ENCODE measurements at places on chromosomes 5 and 9.

- no peak for DNase-seq
Observed at GRCh38 chr5:168013546-168013945, 277.9 kb upstream of the WWC1 start.

GRCh38 chr5:156718985-156719384, 131.1 kb upstream of the PPP1R2B start:
- no peak for DNase-seq

DNA sequence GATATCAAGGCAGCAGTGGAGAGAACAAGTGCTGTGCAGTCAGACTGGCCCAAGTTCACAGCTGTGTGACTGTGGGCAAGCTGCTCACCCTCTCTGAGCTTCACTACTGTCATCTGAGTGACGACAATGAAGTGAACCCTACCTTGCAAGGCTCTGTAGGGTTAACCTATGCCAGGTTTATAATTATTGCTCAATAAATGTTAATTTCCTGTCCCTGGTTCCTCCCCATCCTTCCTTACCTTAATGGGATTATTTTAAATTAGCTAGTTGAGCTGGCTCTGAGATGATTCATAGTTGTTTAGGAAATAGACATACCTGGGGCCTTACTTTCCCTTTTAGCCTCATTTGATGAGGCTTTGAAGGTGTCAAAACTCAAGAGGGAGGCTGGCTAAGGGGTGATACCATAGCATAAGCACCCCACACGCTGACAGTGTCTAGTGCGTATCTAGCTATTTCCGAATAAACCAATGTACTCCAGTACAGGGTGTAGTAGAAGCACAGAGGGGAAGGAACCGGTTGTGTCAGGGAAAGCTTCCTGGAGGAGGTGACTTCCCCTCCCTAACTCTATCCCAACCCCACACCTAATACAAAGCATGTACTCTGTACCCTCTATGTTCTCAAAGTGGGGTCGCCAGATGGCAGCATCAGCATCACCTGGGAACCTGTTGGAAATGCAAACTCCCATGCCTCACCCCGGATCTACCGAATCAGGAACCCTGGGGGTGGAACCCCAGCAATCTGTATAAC, 63.3 kb upstream of the SLC25A51 start:
- DNase-seq = no peak

DNA sequence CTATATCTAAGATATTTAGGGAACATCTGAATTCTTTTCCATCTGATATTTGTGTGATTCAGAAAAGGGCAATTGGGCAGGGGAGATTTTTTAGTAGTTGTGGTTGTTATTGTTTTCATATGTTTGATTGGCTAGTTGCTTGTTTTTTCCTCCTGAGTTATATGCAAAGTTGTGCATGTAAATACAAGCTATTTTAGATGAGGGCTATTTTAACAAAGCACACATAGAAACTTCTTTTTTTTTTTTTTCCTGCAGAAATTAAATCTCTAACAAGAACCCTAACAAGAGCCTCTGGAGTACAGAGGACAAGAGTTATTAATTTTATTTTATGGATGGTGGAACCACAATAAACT, 559.1 kb downstream of the CETN3 start:
- DNase-seq = no peak

DNA sequence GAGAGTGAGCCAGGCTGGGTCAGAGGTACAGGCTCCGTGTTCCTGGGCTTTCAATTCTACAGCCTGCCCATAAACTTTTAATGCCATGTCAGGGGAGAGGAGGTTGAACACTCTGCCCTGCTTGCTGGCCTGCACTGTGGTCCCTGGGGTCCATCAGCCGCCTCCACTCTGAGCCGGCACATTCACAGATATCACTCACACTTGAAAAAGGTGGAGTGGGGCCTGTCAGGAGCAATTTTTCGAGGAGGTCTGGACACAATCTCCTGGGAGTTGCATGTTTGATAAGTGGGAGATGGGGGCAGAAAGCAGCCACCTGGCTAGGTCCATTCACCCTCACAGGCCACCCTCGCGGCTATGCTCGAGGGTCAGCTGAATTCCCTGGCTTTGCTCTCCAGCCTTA, 22.9 kb downstream of the S1PR3 start:
- no peak for DNase-seq

- DNase-seq = no peak
Observed at GRCh38 chr5:57036761-57037160, 84.8 kb upstream of the MIER3 start.

- no peak for DNase-seq
Observed at GRCh38 chr5:464843-465590, 22.0 kb downstream of the EXOC3 start.

GRCh38 chr9:79812507-79813257, 240.9 kb downstream of the TLE4 start:
- no peak for DNase-seq

GRCh38 chr5:56440871-56441740, 208.0 kb upstream of the ANKRD55 start:
- no peak for DNase-seq

GRCh38 chr9:29548436-29548835, 1975.2 kb upstream of the C9orf72 start:
- no peak for DNase-seq

DNA sequence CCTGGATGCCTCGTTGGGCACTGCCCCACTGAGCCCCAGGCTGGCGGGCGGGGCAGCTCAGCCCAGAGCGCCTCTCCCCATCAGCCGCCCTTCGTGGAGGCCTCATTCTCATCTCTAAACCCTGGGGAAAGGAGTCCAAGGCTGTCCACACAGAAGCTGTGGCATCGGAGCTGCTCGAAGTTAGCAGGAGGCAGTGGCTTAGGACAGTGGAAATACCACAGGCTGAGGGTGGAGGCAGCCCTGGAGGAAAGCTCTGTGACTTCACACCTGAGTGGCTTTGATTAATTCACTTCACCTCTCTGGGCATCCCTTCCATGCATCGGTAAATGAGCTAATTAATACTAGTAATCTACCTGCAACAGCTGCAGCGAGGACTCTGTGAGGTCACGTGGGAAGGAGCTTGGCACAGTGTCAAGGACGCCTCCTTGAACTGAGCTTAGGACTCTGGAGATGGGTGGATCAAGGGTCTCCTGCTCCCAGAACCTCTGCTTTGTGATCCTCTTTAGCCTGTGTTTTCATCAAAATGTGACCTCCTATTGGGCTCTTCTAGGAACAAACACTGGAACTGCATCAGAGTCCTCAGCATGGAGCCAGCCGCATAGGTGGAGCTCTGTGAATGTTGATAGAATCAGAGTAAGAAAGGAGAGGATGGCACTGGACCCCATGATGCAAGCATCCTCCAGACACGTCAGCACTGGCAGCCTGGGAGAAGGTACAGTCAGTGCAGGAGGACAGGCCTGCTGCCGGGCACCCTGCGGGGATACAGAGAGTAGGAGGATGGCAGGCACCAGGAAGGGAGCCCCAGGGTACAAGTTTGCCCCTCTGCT, 842 bp upstream of the ANGPTL2 start:
- DNase-seq = no peak

GRCh38 chr5:150117945-150118560, 31.7 kb upstream of the CSF1R start:
- DNase-seq = no peak

GRCh38 chr5:57258052-57258451, 84.2 kb downstream of the GPBP1 start:
- no peak for DNase-seq

DNA sequence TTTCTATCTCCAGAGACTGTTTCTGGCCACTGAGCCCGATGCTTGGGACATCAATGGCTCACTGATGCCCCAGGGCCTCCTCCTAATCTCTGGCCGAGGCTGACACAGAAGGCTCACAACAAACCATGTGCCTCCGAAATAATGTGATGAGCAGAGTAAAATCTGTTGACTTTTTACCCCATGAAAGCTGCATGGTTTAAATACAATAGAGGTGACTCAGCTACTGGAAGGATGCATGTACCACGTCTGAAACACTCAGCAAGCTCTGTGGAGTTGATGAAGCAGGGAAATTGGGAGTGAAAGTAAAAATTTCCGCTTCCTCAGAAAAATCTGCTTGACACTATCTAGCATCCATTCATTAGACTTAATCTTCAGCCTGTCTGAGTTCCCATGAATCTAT, 111.1 kb upstream of the EQTN start:
- no peak for DNase-seq

DNA sequence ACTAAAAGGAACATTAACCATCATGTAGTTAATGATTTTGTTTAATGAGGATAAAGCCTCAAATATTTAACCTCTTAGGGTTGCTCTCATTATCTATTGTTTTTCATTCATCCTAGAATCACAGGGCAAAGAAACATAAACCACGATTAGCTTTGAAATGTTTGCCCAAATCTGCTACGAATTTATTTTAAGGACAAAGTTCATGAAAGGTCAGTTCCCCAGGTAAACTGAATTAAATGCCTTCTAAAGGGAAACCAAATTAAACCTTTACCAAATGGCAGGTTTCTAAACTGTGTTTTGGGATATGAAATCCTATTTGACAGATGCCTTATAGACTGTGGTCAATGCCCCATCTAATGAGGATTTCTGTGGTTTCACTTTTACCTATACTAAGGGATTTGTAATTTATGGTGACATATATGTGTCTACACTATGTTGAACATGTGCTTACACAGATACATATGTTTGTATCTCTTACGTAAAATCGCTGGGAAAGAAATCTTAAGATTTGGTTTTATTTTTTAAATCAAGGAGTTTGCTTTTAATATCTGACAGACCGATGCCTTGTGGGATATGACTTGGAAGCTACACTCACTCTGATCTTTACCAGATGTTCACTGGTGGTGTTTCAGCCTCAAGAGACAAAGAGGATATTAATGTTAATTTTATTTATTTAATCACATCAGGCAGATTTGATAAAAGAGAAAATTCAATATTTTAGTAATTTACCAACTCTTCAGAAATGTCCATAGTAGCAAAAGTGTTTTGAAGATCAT, 188.4 kb downstream of the GLIS3 start:
- no peak for DNase-seq

GRCh38 chr5:76716456-76717157, 681 bp downstream of the F2R start:
- peak; percentile 7 for DNase-seq

GRCh38 chr9:110877374-110877773, 160.9 kb downstream of the LPAR1 start:
- no peak for DNase-seq

DNA sequence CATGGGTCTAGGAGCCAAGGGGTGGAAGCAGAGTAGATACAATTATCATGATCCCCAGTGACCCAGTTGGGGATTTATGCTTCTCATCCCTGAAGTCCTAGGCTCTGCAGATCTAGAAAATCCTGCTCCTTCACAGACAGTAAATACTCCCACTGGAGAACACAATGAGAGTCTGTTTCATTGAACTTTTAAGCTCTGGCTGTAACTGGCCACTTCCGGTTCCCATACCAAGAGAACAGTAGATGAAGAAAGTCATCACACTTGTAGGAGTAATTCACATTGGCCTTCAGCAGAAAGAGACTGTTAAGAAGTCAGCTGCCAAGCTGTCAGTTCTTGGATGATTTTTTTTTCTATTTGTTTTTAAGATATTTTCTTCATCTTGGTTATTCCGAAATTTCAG, 597.1 kb downstream of the ACTL7B start:
- DNase-seq = no peak

DNA sequence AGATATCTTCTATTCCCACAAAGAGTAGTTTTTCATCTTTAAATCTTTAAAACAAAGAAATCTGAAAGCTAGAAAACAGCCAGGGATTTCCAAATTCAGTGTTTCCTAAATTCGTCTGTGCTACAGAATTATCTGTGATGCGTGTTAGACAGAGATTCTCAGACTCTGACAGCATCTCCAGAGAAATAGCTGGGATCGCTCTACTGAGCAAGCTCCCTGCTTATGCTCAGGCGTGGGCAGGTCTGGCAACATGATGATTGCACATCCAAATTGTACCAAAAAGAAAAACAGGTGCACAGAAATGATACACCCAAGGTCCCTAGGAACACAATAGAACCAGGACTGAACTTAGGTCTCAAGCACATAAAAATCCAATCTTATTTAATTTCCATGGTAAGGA, 22.8 kb upstream of the CRHBP start:
- DNase-seq = no peak

DNA sequence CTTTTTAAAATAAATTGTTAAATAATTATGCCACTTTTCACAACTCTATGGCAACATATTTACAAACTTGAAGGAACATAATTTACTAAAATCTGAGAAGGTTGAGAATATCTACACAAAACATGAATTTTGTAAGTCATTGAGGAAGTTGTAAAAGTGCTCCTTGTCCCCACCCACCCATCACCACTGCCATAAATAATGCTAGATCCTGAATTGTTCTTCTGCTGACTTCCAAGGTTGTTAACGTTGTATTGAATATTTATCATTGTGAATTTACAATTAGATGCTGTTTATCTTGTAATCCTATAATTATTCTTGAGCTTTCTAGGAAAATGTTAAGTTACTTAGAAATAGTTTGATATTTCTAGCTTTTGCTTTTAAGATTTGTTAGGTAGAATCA, 908.0 kb upstream of the COX7C start:
- DNase-seq = no peak

DNA sequence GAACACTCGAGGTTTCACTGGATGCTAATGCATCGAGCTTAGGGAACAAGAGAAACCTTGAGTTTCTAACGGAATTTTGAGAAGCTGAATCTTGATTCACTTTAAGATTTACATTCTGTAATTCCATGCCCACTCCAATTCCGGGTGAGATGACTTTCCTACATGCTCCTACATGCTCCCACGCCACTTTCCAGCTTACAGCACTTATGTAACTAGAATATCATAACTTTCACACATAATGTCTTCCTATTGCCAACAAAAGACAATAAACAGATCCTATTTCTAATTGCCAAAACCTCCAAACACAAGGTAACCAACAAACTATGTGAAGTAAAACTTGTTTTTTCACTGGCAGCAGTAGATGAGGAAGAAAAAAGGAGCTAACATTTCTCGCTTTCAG, 72.9 kb downstream of the ECPAS start:
- DNase-seq = no peak

DNA sequence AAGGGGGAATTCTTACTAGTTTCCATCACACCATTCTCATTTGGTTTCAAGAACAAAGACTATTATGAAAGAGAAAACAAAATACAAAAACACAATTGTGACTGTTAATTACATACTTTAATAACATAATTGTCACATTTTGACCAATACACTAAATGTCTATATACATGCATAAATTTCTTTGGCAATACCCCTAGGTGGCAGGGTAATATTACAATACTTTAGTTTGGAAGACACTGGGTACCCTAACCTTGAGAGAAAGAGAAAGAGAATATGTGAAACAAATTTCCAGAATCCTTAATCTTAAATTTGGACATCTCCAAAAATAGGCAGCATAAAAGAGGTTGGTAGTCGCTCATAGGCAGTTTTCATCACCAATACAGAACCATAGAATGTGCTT, 619.6 kb upstream of the ADAMTS16 start:
- no peak for DNase-seq

- no peak for DNase-seq
Observed at GRCh38 chr9:71721855-71722254, 46.5 kb downstream of the CEMIP2 start.

DNA sequence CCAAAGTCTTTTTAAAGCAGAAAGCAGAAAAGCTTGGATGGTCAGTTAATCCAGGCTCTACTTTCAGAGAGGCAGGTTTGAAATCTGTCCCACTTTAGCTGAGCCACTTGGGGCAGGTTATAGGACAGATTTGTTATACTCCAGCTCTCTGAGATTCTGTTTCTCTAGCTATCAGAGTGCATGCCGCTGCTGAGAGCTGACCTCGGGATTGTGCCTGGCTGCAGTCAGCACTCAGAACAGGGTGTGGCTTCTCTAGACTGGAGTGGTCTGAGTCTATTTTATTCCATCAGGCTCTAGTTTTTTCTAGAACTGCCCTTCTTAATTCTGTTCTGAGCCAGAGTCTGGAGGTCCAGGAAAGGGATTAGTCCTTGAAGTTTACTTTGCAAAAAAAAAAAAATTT, 67.7 kb downstream of the NDFIP1 start:
- DNase-seq = no peak

- no peak for DNase-seq
Observed at GRCh38 chr9:85890962-85891361, 50.0 kb upstream of the NAA35 start.

All from activated gamma-delta T cell treated with Interleukin-2 at 50 U/mL for 16 hours (primary cell).